ENCODE measurements at places on chromosomes 2 and 18. TPM values are rescaled to one million over a fixed set of nuclear protein-coding genes. Genes with fewer than 3 reads are reported as not detected.
A peak's percentile ranks its signal among the peaks of the same experiment; 100 is the strongest.

DNA sequence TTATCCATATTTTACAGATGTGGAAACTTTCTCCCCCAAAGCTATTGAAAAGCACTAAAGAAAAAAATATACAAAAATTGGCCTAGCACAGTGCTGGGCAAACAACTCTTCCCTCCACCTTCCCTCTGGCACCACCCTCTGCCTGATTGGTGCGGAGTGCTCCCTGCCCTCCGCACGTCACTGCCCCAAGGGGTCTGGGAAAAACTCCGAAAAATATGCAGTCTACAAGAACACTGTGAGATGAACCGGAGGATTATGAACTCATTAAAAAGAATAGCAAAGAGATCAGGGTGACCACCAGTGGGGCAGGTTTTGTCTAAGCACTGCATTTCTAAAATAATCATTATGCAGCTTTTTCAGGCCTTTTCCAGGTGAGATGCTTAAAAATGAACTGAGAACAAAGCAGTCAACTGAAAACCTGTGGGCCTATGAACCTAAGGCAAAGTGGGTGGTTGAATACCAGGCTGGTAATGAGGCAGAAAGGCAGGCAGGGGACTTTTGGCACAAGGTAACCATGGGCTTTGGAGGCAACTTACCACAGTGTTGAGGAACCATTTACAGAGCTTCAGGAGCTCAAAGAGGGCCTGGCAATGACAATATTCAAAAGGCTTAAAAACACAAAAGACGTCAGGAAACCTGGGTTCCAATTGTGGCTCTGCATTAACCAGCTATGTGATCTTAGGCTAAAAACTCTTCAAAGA lies 57.5 kb downstream of the AAK1 start:
- no peak overlapping the region for H3K4me3 ChIP-seq
- no peak for DNase-seq
- no peaks in the 10 kb centered on the region for H3K27me3 ChIP-seq
- H3K27ac ChIP-seq = no peak overlapping the region
- H3K4me1 ChIP-seq = no peaks in the 10 kb centered on the region
- no peaks in the 10 kb centered on the region for H3K36me3 ChIP-seq

The CPLX4 gene
- not detected for total RNA-seq

- no peaks in the 10 kb centered on the region for H3K27me3 ChIP-seq
- no peak overlapping the region for H3K4me3 ChIP-seq
- no peaks in the 10 kb centered on the region for H3K4me1 ChIP-seq
- H3K36me3 ChIP-seq = no peaks in the 10 kb centered on the region
- DNase-seq = no peak
- no peak overlapping the region for H3K27ac ChIP-seq
These were observed 277.5 kb downstream of the AFF3 start for GRCh38 chr2:99864561-99865553.

The ANO7 gene
- total RNA-seq = 0.21 TPM

GRCh38 chr2:208407667-208408066 lies 1.1 kb downstream of the PTH2R start:
- no peak overlapping the region for H3K4me3 ChIP-seq
- H3K4me1 ChIP-seq = no peaks in the 10 kb centered on the region
- no peaks in the 10 kb centered on the region for H3K36me3 ChIP-seq
- no peak overlapping the region for H3K27ac ChIP-seq
- H3K27me3 ChIP-seq = no peaks in the 10 kb centered on the region
- no peak for DNase-seq

DNA sequence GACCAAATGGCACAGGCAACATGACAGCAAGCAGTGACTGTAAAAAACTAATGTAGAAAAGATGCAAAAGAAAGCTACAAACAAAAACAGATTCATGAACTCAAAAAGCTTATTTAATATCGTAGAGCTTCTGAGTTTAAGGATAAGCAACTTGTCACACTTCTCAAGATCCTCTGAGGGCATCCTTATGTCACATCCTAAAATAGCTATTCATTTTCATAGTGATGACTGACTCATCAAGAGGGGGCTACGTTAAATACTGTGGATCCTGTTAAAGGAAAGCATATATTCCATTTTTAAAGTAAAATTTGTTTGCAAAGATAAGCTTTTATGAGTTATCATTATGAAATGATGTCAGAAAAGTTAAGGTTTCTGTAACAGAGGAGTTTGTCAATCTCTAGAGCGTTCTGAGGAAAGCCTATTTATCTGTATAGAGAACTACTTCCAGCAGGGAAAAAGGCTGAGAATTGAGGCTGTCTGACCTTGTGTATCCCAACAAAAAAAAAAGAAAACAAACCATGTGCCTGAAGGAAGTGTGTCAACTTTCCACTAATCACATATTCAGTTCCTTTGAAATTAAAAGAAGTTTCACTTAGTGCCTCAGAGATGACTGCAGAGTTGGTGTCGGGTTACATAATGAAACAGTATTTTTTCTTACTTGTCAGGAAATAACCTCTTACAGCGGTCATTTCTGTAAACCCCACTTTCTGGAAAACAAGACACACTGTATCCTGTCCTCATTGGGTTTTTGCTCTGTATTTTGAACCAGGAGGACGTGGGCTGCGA lies 115.5 kb downstream of the ESCO1 start:
- H3K4me1 ChIP-seq = no peaks in the 10 kb centered on the region
- no peak overlapping the region for H3K4me3 ChIP-seq
- no peak overlapping the region for H3K27ac ChIP-seq
- DNase-seq = no peak
- no peaks in the 10 kb centered on the region for H3K36me3 ChIP-seq

DNA sequence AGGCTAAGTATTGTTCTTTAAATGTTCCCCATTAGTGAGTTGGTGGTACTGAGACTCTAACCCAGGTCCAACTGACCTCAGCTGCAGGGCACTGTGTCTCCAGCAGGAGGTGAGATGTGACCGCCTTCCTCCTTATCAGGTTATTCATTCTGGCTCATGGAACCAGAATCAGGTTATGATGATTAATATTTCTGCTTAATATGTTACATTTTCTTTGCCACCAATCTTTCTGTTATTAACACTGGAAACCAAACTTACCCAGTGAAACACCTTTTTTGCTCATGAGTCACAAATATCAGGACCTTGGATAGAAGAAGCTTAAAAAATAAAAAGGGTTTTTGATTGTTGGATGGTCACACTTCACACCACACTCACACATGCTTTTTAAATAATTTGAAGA lies 85.4 kb downstream of the DPP4 start:
- H3K27ac ChIP-seq = no peak overlapping the region
- no peak overlapping the region for H3K4me3 ChIP-seq
- H3K4me1 ChIP-seq = no peaks in the 10 kb centered on the region
- no peak for DNase-seq
- H3K36me3 ChIP-seq = no peaks in the 10 kb centered on the region

The MC5R gene
- not detected for total RNA-seq

DNA sequence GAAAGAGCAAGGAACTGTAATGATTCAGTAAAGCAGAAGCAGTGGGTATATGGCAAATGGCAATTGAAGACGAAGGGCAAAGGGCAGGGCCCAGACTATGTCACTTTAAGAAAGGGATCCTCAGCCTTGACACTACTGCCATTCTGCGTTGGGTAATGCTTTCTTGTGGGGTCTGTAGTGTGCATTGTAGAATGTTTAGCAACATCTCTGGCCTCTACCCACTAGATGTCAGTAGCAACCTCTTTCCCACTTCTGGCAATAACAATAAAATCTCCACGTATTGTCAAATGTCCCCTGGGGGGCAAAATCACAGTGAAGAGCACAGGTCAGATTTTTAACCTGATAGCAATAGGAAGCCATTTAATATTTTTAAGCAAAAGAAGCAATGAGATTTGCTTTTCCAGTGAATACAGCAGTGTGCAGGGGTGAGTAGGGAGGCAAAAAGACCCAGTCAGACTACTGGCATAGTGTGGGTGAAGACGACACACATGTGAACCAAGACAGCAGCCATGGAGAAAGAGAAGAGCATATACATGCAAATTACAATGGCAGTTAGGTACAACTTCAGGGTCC lies 209.5 kb downstream of the DYM start:
- H3K4me1 ChIP-seq = no peaks in the 10 kb centered on the region
- no peak overlapping the region for H3K4me3 ChIP-seq
- no peak for DNase-seq
- no peaks in the 10 kb centered on the region for H3K36me3 ChIP-seq
- H3K27ac ChIP-seq = no peak overlapping the region

GRCh38 chr2:84458551-84459017 lies 496 bp downstream of the SUCLG1 start:
- H3K4me1 ChIP-seq = no peaks in the 10 kb centered on the region
- peak overlapping the region; percentile 81 for H3K4me3 ChIP-seq
- H3K36me3 ChIP-seq = no peaks in the 10 kb centered on the region
- no peaks in the 10 kb centered on the region for H3K27me3 ChIP-seq
- DNase-seq = peak; percentile 26
- peak overlapping the region; percentile 84 for H3K27ac ChIP-seq

- peak overlapping the region; percentile 41 for H3K4me3 ChIP-seq
- H3K27me3 ChIP-seq = no peaks in the 10 kb centered on the region
These were observed 47.5 kb upstream of the SP3 start for GRCh38 chr2:174012347-174013314.

- H3K27ac ChIP-seq = no peak overlapping the region
- H3K4me1 ChIP-seq = no peaks in the 10 kb centered on the region
- DNase-seq = no peak
- no peaks in the 10 kb centered on the region for H3K27me3 ChIP-seq
These were observed 25.8 kb downstream of the PTPN18 start for GRCh38 chr2:130381619-130382018.

The TMEM178A gene
- total RNA-seq = 3.1 TPM

DNA sequence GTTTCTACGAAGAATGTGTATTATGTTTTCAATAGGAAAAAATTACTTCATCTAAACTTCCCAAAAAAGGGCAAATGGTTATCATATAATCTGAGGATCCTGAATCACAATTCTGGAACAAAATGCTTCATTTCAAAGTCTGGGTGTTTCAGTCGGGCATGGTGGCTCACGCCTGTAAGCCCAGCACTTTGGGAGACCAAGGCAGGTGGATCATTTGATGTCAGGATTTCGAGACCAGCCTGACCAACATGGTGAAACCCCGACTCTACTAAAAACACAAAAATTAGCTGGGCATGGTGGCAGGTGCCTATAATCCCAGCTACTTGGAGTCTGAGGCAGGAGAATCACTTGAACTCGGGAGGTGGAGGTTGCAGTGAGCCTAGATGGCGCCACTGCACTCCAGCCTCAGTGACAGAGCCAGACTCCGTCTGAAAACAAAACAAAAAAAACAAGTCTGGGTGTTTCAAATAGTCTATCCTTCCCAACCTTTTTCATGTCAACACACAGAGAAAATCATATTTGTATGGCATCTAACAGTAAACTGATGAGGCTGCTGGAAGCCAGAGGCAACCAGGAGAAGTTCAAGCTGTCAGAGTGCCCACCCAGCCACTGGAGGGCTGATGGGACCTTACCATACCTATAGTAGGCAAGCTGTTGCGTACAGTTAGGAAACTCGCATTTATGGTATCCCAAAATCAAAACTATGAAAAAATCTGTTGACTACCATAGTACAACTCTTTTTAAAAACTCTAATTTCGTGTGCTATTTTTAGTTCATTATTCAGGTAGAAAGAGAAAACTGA lies 14.6 kb downstream of the NBAS start:
- H3K27me3 ChIP-seq = no peaks in the 10 kb centered on the region
- H3K4me1 ChIP-seq = no peaks in the 10 kb centered on the region
- no peaks in the 10 kb centered on the region for H3K36me3 ChIP-seq
- no peak overlapping the region for H3K4me3 ChIP-seq

DNA sequence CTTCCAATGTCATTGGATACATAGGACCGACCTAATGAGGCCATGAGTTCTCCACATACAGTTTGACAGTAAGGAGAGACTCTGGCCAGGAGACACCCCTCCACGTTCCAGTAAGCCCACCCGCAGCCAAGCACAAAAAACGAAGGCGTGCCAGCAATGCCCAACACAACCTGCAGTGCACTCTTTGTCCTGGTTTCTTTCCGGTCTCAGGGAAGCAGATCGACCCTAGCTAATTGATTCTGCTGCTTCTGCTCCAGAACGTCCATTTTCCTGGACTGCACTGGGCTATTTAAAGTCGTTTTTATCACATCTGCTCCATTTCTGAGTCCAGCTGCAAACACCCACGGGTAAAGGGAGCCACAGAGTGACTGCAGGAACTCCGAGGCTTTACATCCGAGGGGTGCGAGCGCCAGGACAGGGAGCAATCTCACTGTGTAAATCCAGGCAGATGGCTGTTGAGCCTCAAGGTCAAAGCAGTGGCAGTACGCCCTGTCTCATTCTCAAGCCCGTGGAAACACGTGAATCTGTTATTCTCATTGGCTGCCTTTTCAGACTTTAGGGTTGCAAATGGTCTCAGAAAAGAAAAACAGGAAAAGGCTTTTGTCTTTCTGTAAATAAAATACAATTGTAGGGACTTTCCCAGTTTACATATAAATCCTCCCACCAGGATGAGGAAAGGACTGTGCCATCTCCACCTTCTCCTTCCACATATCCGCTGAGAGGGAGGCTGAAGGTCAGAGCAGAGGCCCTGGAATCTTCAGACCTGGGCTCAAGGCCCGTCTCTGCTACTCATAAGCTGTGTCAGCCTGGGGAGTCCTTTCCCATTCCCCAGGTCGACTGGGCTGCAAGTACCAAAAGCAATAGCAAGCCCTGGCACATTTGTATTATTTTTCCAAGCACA lies 40.7 kb downstream of the TMEM163 start:
- H3K27me3 ChIP-seq = no peaks in the 10 kb centered on the region
- H3K4me3 ChIP-seq = no peak overlapping the region
- DNase-seq = peak; percentile 23
- H3K27ac ChIP-seq = no peak overlapping the region
- H3K4me1 ChIP-seq = no peaks in the 10 kb centered on the region

DNA sequence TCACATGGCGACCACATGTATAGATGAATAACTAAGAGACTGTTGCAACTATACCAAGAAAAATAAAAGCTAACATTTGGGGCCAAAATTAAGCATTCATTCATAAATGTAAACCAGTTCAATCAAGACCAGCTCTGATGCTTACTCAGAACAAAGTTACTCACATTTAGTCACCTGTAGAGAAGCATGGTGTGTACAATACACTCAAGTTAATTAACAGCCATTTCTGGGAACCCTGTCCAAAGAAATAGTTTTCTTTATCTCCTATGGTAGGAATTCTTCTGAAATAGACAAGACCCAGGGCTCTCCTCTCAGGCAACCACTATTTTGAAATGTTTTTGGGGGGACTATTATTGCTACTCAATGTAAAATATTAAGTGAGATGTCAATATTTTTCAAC lies 1.6 kb downstream of the SCN3A start:
- no peaks in the 10 kb centered on the region for H3K27me3 ChIP-seq
- no peak overlapping the region for H3K27ac ChIP-seq
- H3K4me3 ChIP-seq = no peak overlapping the region
- no peak for DNase-seq
- H3K36me3 ChIP-seq = no peaks in the 10 kb centered on the region
- no peaks in the 10 kb centered on the region for H3K4me1 ChIP-seq

- no peaks in the 10 kb centered on the region for H3K27me3 ChIP-seq
- H3K4me1 ChIP-seq = no peaks in the 10 kb centered on the region
- no peaks in the 10 kb centered on the region for H3K36me3 ChIP-seq
- H3K27ac ChIP-seq = no peak overlapping the region
- H3K4me3 ChIP-seq = no peak overlapping the region
- DNase-seq = no peak
These were observed 895.1 kb upstream of the CELF4 start for GRCh38 chr18:38460657-38461056.

GRCh38 chr18:40404284-40404683 lies 1550.8 kb upstream of the PIK3C3 start:
- no peaks in the 10 kb centered on the region for H3K4me1 ChIP-seq
- no peaks in the 10 kb centered on the region for H3K36me3 ChIP-seq
- no peak overlapping the region for H3K27ac ChIP-seq
- H3K4me3 ChIP-seq = no peak overlapping the region
- no peaks in the 10 kb centered on the region for H3K27me3 ChIP-seq
- no peak for DNase-seq
